Midbrain (tissue), 1 donor: ENCODE measurements at places on chromosomes 4 and X.

- DNase-seq: no peak
Measured at GRCh38 chr4:169996379-169997240, 29.6 kb downstream of the MFAP3L start.

- DNase-seq: peak; percentile 10
Measured at GRCh38 chr4:163991298-163991865, 496.9 kb downstream of the TMA16 start.

GRCh38 chrX:151370906-151371305, 26.1 kb upstream of the VMA21 start:
- DNase-seq: no peak

GRCh38 chrX:9911487-9911886, 55.7 kb upstream of the CLDN34 start:
- DNase-seq: no peak

DNA sequence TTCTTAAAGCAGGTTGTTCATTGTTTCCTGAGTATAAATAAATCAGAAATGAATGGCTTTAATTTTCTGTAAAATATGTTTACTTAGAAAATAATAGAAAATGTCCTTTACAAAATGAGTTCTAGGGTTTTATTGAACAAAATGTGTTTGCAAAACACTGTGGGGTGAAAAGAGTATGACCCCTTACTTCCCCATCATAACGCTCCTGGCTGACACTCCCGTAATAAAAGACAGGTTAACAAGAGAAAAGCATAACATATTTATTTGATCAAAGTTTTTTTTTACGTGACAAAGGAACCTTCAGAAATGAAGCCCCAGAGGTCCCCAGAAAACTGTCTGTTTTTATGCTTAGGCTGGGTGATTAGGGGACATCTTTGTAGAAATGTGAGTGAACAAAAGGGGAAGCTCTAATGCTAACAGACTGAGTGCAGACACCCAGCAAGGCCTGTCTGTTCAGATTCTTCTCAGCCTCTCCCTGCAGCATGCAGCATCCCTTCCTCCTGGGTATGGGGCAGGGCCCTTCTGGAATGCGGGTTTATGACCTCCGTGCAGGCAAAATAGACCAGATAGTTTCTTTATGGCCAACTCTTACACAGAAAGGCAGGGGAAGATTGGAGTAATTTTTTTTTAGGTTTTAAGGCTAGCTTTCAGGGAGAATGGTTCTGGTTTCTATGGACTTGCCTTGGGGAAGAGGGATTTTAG, 26.1 kb downstream of the ZFP42 start:
- DNase-seq: no peak

GRCh38 chr4:64584981-64585557, 175.8 kb upstream of the TECRL start:
- no peak for DNase-seq

DNA sequence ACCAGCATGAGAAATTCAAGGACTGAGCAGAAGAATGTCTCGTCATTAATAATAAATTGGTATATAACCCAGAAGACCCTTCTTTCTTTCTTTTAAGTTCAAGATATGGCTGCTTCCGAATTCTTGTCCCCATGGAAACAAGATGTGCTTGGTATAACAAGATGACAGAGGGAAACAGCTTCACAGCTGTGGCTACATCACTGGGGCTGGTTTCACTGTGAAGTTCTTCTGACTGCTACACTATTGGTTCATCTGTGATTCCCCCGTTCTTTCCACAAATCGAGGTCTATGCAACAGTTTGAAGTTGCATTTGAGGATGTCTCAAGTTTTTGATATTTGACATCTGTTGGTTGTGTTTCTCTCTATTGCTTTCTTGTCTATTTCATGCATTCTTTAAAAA, 12.3 kb upstream of the DTHD1 start:
- DNase-seq: no peak

- DNase-seq: no peak
Measured at GRCh38 chrX:149853925-149854324, 27.1 kb upstream of the MAGEA8 start.

GRCh38 chr4:38504396-38504715, 159.6 kb upstream of the KLF3 start:
- DNase-seq: no peak

DNA sequence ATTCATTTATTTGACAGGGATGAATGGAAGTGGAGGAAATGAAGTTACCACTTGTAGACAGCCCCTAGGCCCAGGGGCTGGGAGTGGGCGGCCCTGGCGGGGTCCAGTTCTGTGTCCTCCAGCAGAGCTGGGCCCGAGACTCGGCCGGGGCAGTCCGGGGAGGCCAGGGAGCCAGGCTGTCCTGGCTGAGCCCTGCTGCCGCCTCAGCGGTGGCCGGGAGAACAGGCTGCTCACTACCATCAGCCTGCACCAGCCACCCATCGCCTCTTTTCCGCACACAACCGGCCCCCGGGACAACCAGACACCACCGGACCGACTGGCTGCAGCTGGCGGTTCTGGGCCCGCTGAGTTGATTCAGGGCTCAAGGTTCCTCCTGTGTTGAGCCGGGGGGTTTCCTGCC, 25.6 kb downstream of the CLDN34 start:
- DNase-seq: no peak

GRCh38 chr4:144355811-144356757, 215.6 kb upstream of the GYPA start:
- DNase-seq: no peak

DNA sequence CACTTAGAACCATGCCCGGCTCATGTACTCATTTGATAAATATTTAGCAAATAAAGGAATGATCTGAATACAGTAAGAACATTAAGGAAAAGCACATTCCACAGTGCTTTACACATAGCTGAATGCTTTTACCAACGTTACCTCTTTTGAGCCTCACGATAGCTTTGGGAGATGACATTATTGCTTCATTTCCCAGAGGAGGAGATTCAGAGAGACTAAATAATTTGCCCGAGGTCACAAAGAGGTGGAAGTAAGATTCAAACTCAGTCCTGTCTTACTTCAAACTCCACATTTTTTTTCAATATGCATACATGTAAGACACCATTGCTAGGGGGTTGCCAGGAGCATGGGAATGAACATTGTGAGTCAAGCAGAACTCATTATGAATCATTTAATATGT, 538.5 kb downstream of the BCOR start:
- DNase-seq: no peak

DNA sequence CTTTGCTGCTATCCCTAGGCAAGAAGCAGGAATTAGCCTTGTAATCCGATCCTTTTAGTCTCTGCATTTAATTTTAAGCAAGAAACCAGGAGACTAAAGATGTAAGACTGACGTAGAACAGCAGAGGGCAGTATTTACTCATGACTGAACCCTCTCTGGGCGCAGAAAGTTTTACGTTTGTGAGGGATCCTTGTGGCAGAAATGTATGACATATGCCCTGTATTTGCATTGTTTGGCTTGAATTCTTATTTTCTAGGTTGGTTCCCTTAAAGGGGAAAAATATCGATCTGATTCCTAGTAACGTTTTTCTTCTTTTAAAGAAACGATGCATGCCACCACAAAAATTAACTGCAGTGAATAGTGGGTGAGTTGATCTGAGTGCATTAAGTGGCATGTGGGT, 1.3 kb upstream of the FAT4 start:
- peak; percentile 90 for DNase-seq

DNA sequence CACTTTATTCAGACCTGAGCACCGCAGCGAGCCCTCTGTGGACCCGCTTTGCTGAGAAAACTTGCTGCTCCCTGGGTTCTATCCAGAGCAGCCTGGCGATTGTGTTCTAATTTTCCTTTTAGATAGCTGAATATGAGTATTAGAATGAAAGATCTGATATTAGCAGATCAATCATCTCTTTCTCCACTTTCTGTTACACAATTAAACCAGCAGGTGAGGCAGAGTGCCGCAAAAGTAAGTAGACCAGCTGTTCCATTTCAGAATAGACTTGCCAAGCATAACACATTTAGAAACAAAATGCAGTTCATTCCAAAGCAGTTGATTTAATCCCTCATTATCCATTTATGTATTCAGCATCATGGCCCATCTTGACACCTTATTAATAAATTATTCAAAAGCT, 58.6 kb downstream of the PALLD start:
- no peak for DNase-seq

DNA sequence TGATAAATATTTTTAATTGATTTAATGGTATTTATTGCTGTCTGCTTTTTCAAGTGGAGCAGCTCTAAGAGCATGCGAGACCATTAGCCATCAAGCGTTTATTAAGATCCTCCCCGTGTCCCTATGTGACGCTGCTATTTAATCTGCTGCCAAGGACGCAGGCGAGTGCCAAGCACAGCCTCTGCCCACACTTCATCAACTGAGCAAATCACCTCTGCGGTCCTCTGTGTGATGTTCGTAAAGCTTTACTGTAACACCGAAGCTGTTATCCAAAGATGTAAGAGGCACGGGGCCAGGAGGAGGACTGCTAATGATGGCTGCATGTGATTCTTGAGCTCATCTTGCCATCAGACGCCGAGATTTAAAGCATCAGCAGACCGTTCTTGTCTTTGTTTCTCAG, 79.5 kb downstream of the STOX2 start:
- DNase-seq: peak; percentile 27

DNA sequence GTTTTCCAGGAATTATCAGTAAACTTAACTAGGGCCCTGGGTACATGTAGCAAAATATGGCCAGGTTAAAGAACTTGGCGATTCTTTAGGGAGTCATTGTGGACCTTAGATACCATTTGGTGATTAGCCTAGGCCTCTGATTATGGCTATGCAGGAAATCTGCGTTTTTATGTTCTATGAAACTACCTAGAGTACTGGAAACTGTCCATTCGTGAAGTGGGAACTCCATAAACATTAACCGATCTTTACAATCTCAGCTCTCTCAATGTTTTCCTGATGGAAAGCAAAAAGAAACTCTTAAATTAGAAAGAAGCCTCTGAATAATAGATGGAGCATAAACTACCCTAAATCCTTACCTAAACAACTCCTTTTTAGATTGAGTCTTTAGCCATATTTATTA, 121.9 kb downstream of the SH3RF1 start:
- DNase-seq: no peak

GRCh38 chr4:137278431-137278830, 253.9 kb downstream of the PCDH18 start:
- DNase-seq: no peak

GRCh38 chrX:16544969-16545368, 105.0 kb upstream of the S100G start:
- no peak for DNase-seq

GRCh38 chr4:6568689-6569332, 6.2 kb upstream of the MAN2B2 start:
- no peak for DNase-seq

GRCh38 chr4:67660418-67660817, 40.5 kb downstream of the UBA6 start:
- DNase-seq: no peak

GRCh38 chrX:135481696-135482179, 38.7 kb upstream of the INTS6L start:
- DNase-seq: no peak

- no peak for DNase-seq
Measured at GRCh38 chr4:60128888-60129287, 1071.2 kb upstream of the ADGRL3 start.

- DNase-seq: no peak
Measured at GRCh38 chr4:8410066-8410625, 30.4 kb downstream of the ACOX3 start.

DNA sequence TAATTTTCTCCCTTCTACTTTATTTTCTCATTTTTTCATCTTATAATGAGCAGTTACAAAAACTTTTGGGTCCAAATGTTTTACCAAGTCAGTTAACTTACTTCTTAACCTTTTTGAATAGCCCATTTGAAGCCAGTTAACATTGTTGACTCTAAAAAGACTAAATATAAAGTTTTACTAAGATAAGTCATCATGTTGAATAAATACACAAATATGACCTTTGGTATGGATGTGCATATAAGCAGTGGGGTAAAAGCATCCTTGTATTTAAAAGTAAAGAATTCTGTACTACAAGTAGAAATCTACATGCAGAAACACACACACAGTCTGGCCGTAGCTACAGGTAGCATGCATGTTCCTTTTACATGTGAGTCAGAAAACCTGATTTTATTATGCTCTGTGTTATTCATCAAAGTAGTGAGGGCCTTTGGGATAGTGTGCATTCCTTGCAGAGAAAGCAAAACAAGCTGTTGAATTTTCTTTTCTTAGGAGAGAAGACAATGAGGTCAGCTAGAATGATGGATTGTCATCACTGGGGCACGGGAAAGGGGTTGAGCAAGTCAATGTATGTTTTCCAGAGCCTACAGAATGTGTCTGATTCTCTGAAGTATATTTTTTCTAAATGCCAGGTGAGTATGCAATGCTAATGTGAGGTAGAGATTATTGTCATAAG, 533.2 kb upstream of the AGA start:
- no peak for DNase-seq

DNA sequence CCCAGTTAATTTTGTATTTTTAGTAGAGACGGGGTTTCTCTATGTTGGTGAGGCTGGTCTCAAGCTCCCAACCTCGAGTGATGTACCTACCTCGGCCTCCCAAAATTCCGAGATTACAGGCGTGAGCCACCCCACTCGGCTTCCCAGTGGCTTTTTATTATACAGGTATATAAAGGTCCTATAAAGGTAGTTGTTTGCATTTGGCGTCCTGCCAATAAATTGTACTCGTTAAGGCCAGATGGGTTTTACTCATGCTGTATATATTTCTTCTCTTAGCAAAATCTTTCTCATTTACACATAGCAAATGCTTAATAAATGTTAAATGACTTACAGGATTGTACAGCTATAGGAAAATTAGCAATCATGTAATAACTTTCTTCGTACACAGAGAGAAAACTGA, 6.9 kb downstream of the SHROOM3 start:
- DNase-seq: no peak

DNA sequence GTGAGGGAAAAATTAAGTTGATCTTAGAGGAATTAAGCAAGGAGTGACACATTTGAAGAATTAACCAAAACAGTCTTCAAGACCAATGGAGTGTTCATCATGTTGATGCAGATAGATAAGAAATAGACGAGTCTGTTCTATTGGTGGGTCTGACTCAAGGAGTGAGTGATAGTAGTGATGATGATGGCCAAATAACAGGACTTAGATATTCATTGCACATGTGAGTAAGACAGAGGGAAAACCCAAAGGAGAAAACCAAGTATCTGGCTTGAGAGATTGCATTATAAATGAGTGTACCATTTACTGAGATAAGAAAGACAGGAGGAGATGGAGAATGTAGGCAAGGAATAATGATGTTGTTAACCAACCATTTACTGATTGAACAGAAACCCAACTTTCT, 321.3 kb downstream of the ADGRL3 start:
- DNase-seq: no peak

DNA sequence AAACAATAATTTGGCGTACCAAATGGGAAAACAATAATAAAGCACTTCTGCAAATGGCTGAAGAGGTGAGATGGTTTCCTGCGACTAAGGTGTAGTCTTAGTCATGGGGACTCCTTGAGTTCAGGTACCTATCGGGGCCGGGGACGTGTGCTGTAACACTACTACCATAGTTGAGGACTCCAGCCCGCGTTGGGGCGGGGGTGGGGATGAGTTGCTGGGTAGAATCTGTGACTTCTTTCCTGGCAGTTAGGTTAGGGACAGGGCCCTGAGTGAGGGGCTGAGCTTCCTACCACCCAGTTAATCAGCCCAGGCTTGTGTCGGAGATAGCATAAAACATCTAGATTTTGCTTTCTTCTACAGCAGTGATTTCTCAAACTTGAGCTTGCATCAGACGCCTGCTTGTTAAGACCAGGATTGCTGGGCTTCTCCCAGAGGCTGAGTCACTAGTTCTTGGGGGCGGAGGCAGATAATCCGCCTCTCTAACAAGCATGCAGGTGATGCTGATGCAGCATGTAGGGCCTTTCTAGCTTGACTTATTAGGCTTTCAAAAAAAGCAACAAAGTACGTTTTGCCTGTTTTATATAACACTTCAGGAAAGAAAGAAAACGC, 30.2 kb downstream of the RBBP7 start:
- no peak for DNase-seq

GRCh38 chr4:155777971-155778735, 19.3 kb downstream of the GUCY1B1 start:
- no peak for DNase-seq
